Skeletal muscle tissue (tissue), 5 donors: ENCODE measurements at places on chromosomes 5 and 9. TPM values are rescaled to one million over a fixed set of nuclear protein-coding genes. Genes with fewer than 3 reads are reported as not detected.

The GTF2H2 gene
- 21.9 TPM for total RNA-seq

The INSL4 gene
- total RNA-seq: not detected

The PITX1 gene
- 2.6 TPM for total RNA-seq

The TLX3 gene
- not detected for total RNA-seq

The CCNO gene
- not detected for total RNA-seq

The BTNL3 gene
- not detected for total RNA-seq

The PPP2R2B gene
- total RNA-seq: 4.7 TPM

The SPATA31C1 gene
- not detected for total RNA-seq

The RGS7BP gene
- 1.6 TPM for total RNA-seq

The RNF180 gene
- 2.6 TPM for total RNA-seq

The FGF10 gene
- 4.7 TPM for total RNA-seq
